ENCODE measurements at places on chromosomes 3 and 15.

DNA sequence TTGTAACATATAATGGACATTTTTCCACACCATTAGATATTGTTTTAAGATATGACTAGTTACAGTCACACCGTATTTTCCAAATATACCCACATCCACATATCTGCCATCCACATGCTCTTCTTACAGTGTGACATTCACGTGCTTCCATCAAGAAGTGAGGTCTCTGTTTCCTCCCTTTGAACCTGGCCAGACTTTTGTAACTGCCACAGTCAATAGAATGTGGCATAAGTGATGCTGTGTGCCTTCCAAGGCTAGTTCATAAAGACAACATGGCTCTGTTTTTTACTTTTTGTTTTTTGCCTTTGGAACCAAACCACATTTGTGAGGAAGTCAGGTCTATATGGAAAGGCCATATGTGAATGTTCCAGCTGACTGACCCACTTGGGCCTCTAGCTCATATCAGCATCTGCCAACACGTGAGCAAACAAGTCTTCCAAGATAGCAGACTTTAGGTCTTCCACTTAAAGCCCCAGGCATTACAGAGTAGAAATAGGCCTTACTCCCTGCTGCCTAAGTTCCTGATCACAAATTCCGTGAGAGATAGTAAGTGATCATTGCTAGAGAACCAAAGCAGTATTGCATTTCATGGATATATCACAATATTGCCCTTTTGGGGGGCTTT, 27.1 kb downstream of the EIF1B start:
- no peaks in the 10 kb centered on the region for H3K36me3 ChIP-seq
- no peak overlapping the region for H3K27ac ChIP-seq
- no peak for DNase-seq
- H3K27me3 ChIP-seq, result no peaks in the 10 kb centered on the region
- no peaks in the 10 kb centered on the region for H3K4me1 ChIP-seq

- no peak overlapping the region for H3K27ac ChIP-seq
- H3K4me3 ChIP-seq, result no peak overlapping the region
- no peaks in the 10 kb centered on the region for H3K27me3 ChIP-seq
- H3K36me3 ChIP-seq, result no peaks in the 10 kb centered on the region
- no peaks in the 10 kb centered on the region for H3K4me1 ChIP-seq
These were observed 78.8 kb downstream of the BFSP2 start for GRCh38 chr3:133478624-133479023.

GRCh38 chr3:14128724-14129123, 3.9 kb downstream of the TMEM43 start:
- no peak overlapping the region for H3K4me3 ChIP-seq
- peaks cover 19% of the 10 kb centered on the region for H3K36me3 ChIP-seq
- no peak overlapping the region for H3K27ac ChIP-seq
- DNase-seq, result no peak
- H3K4me1 ChIP-seq, result peaks cover 10% of the 10 kb centered on the region

- DNase-seq, result no peak
- H3K4me3 ChIP-seq, result no peak overlapping the region
- H3K27me3 ChIP-seq, result no peaks in the 10 kb centered on the region
- no peaks in the 10 kb centered on the region for H3K36me3 ChIP-seq
- H3K4me1 ChIP-seq, result no peaks in the 10 kb centered on the region
- H3K27ac ChIP-seq, result no peak overlapping the region
These were observed 134.3 kb downstream of the ATP10A start for GRCh38 chr15:25728816-25729215.
